ENCODE measurements at places on chromosomes 16 and 17.

GRCh38 chr17:9424071-9424640 is 151.5 kb downstream of the STX8 start:
- DNase-seq: no peak

DNA sequence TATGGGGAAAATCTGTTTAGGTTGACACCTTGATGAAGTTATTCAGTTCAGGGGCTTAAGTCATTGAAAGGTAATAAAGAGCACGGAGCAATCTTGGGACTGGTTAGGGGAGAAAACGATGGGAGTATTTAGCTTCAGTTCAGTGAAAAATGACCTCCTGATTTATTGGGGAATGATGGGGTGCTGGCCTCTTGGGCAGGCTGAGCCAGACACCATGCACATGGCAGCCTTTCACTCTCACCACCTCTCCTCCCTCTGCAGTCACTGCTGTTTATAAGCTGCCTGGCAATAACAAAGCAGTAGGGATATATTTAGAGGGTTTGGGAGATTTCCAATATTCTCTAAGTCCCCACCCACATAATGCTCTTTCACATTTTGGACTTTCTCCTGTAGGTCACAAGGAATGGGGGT is 140.5 kb upstream of the HS3ST2 start:
- no peak for DNase-seq

GRCh38 chr16:29117631-29118030 is 132.8 kb downstream of the LAT start:
- no peak for DNase-seq

- DNase-seq: no peak
Observed at GRCh38 chr17:21467739-21468490, 91.8 kb downstream of the KCNJ12 start.

GRCh38 chr17:48247603-48248002 is 140.0 kb downstream of the SNX11 start:
- DNase-seq: no peak

DNA sequence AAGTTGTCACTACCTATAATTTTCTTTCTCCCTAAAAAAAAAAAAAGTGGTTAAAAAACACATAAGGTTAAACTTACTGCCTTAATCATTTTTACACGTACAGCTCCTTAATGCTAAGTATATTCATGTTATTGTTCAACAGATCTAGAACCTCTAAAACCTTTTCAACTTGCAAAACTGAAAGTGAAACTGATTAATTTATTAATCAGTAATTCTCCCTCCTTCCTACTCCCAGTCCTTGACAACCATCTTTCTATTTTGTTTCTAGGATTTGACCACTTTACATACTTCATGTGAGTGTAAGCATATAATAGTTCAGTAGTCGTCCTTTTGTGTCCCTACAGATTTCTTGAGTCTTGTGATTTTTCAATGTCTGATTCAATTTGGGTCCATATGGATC is 251.4 kb upstream of the KIF2B start:
- no peak for DNase-seq

GRCh38 chr17:73465953-73466230 is 154.1 kb upstream of the CDC42EP4 start:
- no peak for DNase-seq

GRCh38 chr16:89048871-89049422 is 44.7 kb upstream of the ACSF3 start:
- no peak for DNase-seq

- no peak for DNase-seq
Observed at GRCh38 chr17:82242977-82243647, 14.3 kb downstream of the SLC16A3 start.

DNA sequence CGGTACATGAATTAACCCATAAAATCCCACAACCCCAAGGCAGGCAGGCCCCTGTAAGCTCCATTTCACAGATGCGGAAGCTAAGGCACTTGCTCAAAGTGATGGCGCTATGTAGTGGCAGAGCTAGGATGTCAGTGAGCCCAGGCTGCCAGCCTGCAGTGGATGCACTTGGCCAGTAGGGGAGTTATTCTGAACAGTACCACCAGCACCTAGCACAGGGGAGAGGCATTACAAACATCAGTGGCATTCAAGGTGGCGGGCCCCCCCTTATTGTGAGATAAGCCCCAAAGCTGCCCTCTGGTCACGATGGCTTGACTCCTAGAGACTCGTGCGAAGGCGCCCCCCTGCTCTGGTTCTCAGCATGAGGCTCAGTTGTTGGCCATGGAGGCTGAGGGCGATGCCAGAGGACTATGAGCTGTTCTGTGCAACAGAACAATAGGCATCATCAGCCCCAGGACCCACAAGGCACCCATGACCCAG is 33.8 kb downstream of the GTF3C1 start:
- DNase-seq: peak; percentile 29

DNA sequence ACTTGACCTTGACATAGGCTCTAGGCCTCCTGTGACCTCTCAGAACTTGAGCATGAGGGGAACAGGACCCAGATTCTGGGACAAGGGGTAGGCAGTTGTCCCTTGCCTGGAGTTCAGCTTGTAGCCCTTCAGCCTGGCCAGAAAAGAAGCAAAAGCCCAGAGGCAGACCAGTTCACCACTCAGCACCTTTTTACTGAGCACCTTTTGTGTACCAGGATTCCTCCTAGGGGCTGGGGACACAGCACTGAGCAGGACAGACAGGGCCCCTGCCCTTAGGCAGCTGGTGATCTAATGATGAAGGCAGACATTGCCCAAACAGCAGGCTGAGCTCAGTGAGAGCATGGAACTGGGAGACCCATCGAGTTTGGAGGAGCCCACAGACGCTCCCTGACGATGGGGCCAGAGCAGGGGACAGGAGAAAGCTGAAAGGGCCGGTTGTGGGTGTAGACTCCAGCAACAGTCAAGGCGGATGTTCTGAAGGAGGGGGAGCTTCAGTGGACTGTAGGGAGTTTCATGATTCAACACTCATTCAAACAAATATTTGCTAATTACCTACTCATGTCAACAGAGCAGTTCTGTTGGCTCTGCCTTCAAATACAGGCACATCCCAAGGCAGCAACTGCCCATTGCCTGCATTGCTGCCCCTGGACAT is 32.0 kb downstream of the SBK1 start:
- DNase-seq: no peak

DNA sequence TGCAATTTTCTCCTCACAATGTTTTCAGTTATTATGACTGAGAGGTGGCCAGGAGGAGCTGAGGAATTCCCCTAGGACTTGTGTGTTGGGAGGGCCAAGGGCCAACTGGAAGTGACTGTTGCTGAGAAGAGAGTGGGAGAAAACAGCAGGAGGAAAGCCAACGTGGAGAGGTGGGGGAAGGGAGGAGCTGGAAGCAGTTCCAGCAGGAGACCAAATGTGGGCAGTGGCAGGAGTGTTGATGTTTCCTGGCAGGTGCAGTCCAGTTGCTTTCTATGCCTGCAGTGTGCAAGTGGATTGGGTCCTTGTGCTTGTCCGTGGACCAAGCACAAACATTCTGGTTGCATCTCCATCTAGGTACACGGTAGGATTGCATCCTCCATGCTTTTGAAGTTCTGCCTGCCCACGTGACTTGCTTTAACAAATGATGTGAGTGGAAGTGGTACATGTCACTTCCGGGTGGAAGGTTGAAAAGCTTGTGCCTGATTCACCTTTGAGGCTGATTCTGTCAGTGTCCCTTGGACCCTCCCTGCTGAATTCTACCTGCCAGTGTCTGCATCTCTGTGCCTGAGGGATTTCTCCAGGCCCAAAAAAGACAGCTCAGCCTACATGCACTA is 54.7 kb upstream of the CRHR1 start:
- no peak for DNase-seq

- no peak for DNase-seq
Observed at GRCh38 chr17:48646183-48647102, 20.3 kb upstream of the HOXB9 start.

- no peak for DNase-seq
Observed at GRCh38 chr16:22843856-22844255, 29.9 kb downstream of the HS3ST2 start.

- DNase-seq: no peak
Observed at GRCh38 chr16:31354394-31355291, at the start of gene ITGAX. ITGAX (plus strand) TSS chr16:31355176; CDS start chr16:31355255, 79 bp downstream.

- DNase-seq: peak; percentile 63
Observed at GRCh38 chr16:59192551-59193199, 458.6 kb upstream of the GOT2 start.

- no peak for DNase-seq
Observed at GRCh38 chr16:56242740-56243139, 51.5 kb downstream of the GNAO1 start.
